ENCODE measurements at places on chromosomes 11 and 22.
A peak's percentile ranks its signal among the peaks of the same experiment; 100 is the strongest.

DNA sequence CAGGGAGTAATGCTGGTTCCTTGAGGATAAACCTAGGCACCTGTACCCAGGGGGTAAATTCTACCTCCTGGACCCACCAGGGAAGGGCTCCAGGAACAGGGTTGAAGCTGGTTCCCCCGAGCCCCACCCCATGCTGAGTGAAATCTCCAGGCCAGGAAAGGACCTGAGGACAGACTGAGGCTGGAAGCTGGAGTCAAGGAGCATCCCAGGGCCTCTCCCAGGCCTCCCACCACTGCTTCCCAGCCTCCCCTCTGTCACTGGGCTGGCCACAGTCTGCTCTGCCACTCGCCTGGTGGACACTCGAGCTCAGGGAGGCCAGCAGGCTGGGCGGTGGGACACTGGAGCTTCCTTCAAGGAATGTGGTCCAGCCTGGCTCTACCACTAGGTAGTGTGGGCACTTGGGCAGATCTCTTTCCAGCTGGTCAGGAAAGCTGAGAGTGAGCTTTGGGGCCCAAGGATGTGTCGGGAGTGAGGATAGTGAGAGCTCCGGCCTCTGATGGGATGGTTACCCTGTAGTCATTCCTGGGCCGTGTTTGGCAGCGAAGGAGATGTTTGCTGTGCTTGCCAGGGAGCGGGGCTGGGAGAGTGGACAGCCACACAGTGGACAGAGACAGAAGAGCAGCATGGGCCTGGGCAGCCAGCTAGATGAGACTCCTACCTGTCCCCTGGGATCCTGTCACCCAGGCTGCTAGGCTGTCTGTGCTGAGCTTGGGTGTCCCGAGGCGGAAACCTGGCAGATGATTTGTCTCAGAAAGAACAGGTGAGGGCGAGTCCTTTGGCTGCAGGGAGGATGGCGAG lies 3.4 kb downstream of the OVOL1 start:
- ATAC-seq, result no peak

DNA sequence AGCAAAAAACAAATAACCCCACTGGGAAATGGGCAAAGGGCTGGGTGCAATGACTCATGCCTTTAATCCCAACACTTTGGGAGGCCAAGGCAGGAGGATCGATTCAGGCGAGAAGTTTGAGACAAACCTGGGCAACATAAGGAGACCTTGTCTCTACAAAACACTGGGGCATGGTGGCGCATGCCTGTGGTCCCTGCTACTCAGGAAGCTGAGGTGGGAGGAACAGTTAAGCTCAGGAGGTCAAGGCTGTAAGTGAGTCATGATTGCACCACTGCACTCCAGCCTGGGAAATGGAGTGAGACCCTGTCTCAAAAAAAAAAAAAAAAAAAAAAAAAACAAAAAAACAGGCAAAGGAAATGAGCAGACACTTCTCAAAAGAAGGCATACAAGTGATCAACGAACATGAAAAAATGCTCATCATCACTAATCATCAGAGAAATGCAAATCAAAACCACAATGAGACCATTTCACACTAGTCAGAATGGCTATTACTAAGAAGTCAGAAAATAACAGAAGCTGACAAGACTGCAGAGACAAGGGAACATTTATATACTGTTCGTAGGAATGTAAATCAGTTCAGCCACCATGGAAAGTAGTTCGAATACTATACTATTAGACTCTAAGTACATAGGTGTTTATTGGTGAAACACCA lies 48.2 kb upstream of the SMCO4 start:
- no peak for ATAC-seq

GRCh38 chr22:29723766-29724165 lies 4.0 kb downstream of the CABP7 start:
- ATAC-seq, result no peak

DNA sequence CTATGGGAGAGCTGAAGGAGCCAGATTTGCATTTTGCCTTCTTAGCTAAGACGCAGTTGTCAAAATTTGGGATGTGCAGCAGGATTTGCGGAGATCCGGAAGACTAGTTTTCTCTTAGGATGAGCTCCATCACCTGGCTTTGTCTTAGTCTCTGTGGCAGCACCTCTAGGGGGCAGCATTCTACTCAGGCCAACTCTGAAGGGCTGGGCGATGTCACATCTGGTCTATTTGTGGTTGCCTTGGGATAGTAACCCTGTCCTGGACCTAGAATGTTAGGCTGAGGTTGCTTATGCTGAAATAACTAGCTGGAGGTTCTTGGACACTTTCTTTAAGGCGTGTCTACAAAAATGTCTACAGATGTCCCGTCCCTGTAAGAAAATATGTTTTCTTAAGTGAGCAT lies 116.2 kb downstream of the FAT3 start:
- no peak for ATAC-seq

DNA sequence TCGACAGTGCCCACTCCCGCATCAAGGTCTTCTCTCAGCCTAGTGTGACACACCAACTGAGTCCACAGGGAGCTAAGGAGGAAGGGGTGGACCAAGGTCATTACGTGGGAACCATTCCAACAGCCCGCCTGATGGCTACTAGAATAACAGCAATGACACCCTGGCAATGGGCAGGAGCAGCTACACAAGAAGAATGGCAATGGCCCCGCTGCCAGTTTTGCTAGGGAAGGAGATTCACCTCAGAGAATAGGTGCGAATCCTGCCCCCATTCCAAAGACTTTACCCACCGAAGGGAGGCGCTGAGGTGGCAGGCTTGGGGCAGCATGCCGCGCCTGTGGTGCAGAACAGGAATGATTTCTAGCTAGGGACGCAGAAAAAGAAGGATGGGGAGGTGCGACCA lies 9.1 kb downstream of the WT1 start:
- ATAC-seq, result no peak

GRCh38 chr11:32829157-32829679 lies 509 bp upstream of the PRRG4 start:
- ATAC-seq, result peak; percentile 57

- ATAC-seq, result no peak
Measured at GRCh38 chr11:105245781-105246315, 106.3 kb upstream of the CARD18 start.

DNA sequence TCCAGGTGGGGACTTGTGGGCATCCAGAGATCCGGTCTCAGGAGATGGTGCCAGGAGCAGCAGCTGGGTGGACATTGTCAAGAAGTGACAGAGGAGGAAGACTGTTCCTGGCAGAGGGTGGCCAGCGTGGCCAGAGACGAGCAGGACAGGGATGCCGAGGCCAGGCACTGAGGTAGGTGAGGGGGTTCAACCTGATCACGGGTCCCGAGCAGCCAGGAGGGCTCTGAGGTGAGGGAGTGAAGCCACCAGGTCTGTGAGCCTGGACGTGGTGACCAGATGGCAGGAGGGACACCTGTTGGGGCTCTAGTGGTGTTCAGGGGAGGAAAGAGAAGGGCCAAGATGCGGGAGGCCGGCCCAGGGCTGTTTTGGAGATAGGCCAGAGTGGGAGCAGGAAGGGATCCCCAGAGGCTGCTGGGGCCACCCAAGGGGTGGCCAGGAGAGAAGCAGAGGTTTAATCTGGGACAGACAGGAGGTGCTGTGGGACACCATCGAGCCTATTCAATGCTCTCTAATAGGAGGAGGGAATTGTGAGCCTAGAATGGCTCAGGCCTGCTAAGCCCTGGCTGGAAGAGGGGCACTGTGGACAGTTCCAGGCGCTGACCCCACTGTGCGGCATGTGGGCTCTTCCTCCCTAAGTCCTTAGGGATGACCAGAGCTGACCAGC lies 6.3 kb downstream of the PPM1F start:
- ATAC-seq, result no peak

GRCh38 chr11:20303391-20303965 lies 60.0 kb upstream of the HTATIP2 start:
- peak; percentile 46 for ATAC-seq

GRCh38 chr11:910044-910588 lies 494 bp downstream of the CHID1 start:
- peak; percentile 58 for ATAC-seq
